ENCODE measurements at places on chromosomes 6 and 20.

DNA sequence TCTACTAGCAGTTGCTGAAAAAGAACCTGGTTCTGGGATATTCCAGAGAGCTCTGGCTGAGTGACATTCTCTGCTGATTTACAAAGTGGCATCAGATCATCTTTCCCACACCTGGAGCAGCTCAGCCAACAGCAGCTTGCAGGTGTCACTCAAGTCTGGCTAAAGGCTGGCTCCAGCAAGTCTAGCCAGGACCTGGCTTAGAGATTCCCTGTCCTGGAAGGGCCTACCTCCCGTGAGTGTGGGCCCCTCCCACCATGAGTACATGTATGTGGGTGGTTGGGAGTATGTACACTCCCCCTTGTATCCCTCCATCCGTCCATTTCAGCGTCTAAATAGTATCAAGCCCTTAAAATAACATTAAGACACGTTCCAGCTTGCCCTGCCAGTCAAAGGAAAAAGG is 539.3 kb upstream of the ID4 start:
- no peak for DNase-seq

DNA sequence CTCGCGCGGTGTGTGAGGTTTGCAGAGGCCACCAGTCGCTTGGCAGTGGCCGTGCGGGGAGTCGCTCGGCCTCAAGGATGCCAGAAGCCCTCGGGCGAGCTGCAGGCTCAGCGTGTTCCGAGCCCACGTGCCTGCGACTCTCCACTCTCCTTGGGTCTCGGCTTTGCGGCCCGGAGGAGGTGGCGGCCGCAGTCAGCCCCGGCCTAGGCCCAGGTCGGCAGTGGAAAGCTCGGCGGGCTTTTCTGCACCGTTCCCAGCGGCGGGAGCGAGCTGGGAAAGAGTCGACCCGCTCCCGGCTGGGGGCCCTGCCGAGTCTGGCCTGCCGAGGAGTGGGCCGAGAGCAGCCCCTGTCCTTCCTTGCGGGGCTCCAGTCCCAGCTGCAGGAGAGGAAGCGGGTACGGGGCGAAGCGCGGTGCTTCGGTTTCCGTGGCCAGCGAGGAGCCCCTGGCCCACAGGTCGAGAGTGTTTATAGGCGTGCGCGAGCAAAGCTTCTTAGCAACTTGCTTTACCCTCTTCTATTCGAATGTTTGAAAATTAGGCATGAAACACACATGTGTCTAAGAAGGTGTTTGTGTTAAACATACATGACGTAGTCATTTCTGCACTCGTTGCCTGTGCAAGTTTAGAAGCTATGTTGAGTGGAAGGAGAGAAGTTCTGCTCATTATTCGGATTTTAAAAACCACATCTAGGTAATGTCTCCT is 5.6 kb downstream of the FOXC1 start:
- no peak for DNase-seq

- no peak for DNase-seq
Observed at GRCh38 chr20:23165307-23165750, 79.2 kb upstream of the CD93 start.

- DNase-seq, result no peak
Observed at GRCh38 chr20:34250005-34250404, 8.8 kb downstream of the ASIP start.

DNA sequence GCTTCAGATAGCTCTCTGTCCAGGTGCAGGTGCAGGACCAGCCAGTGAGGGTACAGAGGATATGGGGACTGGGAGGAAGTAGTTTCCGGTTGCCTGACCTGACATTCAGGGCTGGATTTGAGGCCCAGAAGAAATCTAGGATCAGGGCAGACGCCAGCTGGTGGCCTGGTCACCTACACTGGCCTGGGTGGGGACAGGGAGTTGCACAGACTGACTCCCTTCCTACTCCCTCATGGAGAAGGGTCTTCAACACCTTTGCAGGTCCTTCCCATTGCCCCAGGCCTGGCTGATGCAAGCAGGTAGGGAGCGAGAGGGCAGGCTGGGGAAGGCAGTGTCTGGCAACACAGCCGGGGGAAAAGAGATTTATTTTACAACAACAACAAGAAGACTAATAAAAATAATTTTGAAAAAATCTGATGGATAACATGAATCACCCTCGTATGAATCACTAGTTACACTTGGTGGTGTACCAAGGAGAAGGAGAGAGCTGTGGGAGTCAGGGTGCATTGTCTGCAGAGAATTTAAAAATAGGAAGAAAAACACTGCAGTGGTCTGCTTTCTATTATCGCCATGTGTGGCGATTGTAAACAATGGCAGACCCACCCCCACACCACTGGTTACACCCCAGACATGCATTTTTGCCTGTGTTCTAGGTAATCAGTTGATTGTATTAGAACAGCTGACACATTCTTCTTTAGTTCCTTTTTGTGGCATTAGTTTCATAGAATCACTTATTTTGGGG is 62.3 kb upstream of the SNX9 start:
- peak; percentile 7 for DNase-seq

- DNase-seq, result no peak
Observed at GRCh38 chr20:1937316-1937976, 42.2 kb downstream of the SIRPA start.

DNA sequence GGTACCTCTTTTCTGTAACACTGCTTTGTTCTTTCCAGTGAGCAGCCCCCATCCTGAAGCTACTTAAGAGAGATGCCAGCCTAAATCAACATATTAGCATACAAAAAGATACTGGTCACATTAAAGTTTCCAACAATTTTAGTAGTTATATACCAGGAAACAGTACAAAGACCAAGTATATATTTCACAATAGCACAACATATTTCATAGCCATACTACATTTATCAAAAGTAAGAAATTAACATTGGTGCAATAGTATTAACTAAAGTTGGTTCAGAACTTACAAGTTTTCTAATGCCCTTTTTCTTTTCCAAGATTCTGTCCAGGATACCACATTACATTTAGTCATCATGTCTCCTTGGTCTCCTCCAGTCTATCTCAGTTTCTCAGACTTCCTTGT is 641.0 kb upstream of the GJE1 start:
- DNase-seq, result no peak

DNA sequence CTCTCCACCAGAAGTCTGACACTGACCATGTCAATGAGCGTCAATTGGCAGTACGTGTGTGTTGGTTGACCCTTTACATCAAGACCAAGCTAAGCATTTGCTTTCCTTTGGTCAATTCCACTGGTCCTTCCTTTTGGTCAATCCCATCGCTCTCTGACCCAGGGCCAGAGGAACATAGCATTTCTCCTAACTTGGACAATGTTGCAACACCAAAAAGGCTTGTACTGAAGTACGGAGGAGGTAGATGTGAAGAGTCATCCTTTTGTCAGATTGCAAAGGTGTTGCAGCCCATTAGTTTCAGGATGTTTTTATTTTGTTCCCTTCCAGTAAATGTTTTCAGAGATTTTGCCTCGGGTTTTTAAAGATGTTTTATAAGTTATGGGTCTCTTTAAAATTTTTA is 24.6 kb downstream of the EDN1 start:
- DNase-seq, result no peak

GRCh38 chr6:168377856-168378832 is 58.6 kb upstream of the DACT2 start:
- DNase-seq, result no peak

DNA sequence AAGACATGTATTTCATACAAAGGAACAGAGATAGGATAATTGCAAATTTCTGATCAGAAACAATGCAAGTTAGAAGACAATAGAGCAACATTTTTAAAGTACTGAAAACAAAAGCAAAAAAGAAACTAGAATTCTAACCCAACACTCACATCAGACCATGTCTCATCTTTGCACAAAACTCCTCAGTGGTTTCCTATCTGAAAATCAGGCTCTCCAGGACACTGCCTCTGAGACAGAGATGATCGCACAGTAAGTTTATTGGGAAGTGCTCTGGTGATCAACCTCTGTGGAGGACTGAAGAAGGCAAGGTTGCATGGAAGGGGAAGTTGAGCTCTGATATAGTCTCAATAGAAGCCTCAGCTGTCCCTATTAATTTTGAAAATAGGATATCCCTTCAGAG is 2.3 kb upstream of the TTBK1 start:
- DNase-seq, result no peak

DNA sequence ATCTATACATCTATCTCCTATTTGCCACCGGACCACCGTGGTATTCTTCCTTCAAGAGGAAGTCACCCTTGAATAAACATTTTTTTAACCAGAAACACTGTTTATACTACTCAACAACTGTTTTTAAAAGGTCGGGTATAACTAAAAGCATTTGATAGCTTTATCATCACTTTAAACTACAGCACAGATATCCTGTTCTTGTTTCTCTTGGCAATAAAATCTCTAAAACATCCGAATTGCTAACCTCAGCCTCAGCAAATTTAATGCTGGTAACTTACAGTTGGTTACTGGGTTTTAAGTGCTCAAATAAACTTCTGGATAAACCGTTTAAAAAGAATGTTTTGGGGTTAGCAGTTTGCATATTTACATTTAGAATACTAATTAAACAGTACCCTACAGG is 20.4 kb downstream of the ZUP1 start:
- DNase-seq, result no peak

DNA sequence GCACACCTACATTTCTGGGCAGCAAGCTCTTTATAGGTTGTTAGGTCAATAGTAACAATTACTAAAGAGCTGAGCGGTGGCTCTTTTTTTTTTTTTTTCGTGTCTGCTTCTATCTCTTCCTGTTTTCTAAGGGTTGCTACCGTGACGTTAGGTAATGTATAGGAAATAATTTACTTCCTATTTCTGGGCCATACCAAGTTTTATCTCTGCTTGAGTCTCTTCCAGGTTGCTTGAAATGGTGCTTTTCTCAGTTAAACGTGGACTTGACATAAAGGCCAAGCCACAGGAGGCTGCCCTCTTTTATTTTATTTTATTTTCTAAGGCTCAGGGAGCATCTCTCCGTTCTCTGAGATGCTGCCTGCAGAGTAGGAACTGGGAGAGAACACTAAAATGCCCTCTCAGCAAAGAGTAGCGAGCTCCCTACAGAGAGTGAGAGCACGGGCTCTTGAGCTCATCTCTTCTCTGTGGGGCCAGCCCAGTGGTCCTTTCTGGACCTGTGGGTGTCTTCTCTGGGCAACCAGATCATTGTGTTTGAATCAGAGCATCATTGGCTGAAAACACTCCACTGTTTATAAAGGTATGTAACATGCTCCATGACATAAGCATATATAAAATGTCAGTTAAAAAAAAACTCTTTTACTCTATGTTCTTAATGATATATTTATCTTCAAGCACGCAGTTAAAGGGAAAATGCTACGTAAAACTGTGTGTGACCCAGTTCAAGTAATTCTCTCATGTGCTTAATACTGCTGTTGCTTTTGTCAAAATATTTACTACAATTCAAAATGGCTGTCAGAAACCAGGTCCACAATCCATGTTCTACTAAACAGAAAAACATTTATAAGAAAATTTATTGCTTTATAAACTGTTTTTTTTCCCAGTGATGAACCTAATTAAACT is at the start of gene ZNF831:
Gene ZNF831, plus strand, starts transcription at position 191 of the 900 bp plus-strand sequence. CDS start 27,199 bp downstream, outside the sequence.
- DNase-seq, result no peak

GRCh38 chr6:56751604-56752003 is 108.9 kb upstream of the DST start:
- no peak for DNase-seq

GRCh38 chr6:168314948-168315347 is 4.6 kb downstream of the DACT2 start:
- DNase-seq, result no peak

DNA sequence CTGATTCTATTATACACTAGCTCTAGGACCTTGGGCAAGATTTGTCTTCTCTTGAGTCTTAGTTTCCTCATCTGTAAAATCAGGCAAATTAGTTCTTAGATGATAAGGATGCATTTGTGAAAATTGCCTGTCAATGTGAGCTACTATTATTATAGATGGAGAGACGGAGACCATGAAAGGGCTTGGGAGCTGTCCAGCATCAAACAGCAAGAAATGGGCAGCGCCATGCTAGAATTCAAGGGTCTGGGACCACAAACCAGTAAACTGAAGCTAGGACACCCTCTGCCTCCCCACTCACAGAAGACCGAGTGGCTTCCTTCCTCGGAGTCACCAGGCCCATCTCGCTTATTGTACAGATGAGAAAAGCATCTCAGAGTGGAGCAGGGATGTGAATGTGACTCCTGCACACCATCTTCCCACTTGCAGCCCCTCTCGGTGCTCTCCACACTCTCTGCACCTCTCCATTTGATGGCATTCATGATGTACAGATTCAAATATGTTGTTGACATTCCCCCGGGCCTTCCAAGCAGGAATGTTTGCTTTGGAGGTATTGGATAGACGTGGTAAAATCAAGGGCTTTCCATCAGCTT is 24.1 kb upstream of the BPIFA3 start:
- DNase-seq, result no peak

DNA sequence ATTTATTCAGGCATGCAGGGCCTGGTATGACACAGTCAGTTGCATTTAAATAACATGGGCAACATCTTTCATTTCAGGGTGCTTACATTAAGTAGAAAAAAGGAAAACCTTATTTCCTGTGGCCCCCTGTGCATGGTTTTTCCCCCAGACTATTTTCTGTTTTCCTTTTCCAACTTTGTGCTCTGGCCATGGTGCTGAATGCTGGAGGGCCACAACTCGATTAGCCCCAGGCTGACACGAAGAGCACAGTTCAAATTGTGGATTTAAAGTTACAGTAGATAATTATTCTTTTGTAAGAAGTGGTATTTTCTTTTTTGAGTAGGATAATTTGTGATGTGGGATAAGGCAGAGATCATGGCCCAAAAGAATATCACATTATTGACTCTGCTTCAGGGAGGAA is 332.0 kb downstream of the HAO1 start:
- no peak for DNase-seq

DNA sequence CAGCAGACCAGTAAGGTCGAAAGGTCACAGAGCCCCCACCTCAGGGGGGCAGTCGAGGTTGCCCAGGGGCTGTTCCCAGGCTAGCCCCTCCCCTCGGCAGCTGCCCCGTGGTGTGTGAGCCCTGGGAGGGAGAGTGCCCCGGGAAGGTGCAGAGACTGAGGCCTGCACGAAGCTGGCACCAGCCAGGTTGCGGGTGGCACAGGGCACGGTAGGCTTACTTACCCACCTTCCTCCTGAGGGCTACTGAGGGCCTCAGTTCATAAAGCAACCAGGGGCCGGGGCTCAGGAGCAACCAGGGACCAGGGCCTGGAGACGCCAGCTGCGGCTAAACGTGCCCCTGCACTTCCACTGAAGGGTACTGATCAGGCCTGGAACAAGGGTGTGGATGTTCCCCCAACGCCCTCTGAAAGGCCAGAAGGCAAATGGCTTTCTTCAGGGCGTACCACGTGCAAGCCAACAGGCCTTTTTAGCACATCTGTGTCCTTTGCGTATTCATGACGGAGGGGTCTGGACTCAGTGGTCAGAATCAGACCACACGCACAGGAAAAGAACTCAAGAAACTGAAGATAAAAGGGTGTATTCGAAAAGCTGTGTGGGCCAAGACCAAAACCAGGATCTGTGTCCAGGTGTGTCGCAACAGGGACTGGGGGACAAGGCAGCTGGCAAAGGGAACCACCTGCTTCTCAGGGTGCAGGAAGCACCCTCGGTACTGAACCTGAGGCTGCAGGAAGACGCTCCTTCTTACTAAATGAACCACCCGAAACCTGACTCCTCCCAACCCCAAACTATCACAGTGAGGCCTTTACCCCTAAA is 24.5 kb upstream of the TCFL5 start:
- DNase-seq, result no peak

Data from bone marrow (tissue), 2 donors.